ENCODE measurements at places on chromosomes 3 and 15. TPM values are rescaled to one million over a fixed set of nuclear protein-coding genes. Genes with fewer than 3 reads are reported as not detected.
A peak's percentile ranks its signal among the peaks of the same experiment; 100 is the strongest.

- DNase-seq = no peak
- peak overlapping the region; percentile 78 for H3K27ac ChIP-seq
- no peaks in the 10 kb centered on the region for H3K36me3 ChIP-seq
- no peak overlapping the region for H3K4me3 ChIP-seq
- H3K4me1 ChIP-seq = peaks cover 47% of the 10 kb centered on the region
These were observed 24.6 kb upstream of the PLSCR4 start for GRCh38 chr3:146275476-146275875.

- no peaks in the 10 kb centered on the region for H3K27me3 ChIP-seq
- peak; percentile 64 for DNase-seq
- no peak overlapping the region for H3K4me3 ChIP-seq
- no peaks in the 10 kb centered on the region for H3K4me1 ChIP-seq
These were observed 28.6 kb upstream of the PLXNA1 start for GRCh38 chr3:126954141-126954842.

GRCh38 chr15:65333148-65333820 is 28.8 kb downstream of the RNU5B-1 start:
- no peak overlapping the region for H3K4me3 ChIP-seq
- peaks cover 5% of the 10 kb centered on the region for H3K27me3 ChIP-seq
- H3K36me3 ChIP-seq = no peaks in the 10 kb centered on the region

GRCh38 chr3:119669906-119670570 is 7.2 kb downstream of the COX17 start:
- H3K4me3 ChIP-seq = no peak overlapping the region
- peaks cover 6% of the 10 kb centered on the region for H3K4me1 ChIP-seq
- H3K27me3 ChIP-seq = no peaks in the 10 kb centered on the region
- H3K27ac ChIP-seq = no peak overlapping the region

DNA sequence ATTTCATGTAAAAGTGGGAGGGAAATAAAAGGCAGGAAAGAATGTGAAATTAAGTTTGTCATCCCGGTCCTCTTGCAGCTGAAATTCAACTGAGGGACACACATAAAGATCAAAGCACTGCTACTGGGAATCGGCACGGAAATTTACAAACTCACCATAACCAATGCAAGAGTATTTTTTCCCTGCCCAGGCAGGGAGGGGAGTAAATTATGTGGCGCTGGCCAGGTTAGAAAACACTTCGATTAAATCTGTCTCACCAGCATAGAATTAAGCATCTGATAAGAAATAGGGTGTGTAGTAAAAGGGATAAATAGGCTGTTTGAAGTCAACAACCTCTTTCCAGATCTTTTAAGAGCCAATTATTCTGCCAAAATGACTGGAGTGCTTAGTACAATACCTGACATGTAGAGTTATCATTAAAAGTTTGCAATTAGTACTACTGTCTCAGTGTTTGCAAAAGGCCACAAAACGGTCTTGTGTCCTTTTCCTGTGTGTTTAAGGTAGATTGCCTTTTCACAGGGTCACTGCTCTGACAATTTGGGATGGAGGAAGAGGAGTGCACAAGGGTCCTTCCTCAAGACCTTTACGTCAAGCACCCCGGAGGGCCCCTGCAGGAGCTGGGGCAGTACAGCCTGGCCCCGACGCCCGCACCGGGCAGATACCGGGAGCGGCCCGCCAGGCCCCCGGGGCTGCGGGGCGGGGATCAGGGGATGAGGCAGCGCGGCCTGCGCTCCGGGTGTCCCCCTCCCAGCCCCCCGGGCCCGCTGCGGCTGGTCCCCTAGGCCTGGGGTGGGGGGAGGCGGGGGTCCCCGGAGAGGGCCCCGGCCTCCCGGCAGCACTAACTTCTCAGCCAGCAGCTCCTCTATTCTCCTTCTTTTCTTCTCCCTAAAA is 651 bp downstream of the UBA3 start:
- H3K27ac ChIP-seq = peak overlapping the region; percentile 34
- peak overlapping the region; percentile 78 for H3K4me3 ChIP-seq
- H3K4me1 ChIP-seq = peaks cover 63% of the 10 kb centered on the region
- no peaks in the 10 kb centered on the region for H3K27me3 ChIP-seq
- H3K36me3 ChIP-seq = peaks cover 2% of the 10 kb centered on the region
- no peak for DNase-seq

DNA sequence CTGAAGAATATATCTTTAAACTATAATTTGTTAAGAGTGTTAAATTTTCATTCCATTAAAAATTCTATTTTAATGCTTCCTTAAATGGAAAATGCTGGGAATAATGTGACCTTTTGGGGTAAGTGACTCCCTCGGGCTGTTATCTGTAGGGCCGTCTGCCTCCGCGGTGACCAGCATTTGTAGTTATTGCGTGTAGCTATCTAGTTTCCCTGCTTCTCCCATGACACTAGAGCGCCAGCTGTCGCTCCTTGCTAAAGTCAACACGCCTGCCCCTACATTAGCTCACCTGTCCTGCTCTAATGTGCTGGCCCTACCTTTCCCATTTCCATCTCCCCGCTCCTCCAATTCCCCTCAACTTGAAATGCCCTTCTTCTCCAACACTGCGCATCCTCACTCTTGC is 12.4 kb upstream of the CHRM5 start:
- H3K27me3 ChIP-seq = no peaks in the 10 kb centered on the region
- H3K4me1 ChIP-seq = no peaks in the 10 kb centered on the region
- peaks cover 2% of the 10 kb centered on the region for H3K36me3 ChIP-seq
- H3K4me3 ChIP-seq = no peak overlapping the region
- H3K27ac ChIP-seq = no peak overlapping the region

Gene MYEF2
- 20.5 TPM for total RNA-seq

Gene FILIP1L
- total RNA-seq = 122 TPM

Gene POLQ
- 2.9 TPM for total RNA-seq

Gene HTR3E
- total RNA-seq = not detected

All from chondrocyte (in vitro differentiated cells).